NCI-H2029 treated with DMSO at 0.1 percent for 48 hours (cell line): ENCODE measurements at places on chromosomes 1 and 21.

GRCh38 chr21:29195981-29196669, 65.7 kb downstream of the MAP3K7CL start:
- DNase-seq = no peak

DNA sequence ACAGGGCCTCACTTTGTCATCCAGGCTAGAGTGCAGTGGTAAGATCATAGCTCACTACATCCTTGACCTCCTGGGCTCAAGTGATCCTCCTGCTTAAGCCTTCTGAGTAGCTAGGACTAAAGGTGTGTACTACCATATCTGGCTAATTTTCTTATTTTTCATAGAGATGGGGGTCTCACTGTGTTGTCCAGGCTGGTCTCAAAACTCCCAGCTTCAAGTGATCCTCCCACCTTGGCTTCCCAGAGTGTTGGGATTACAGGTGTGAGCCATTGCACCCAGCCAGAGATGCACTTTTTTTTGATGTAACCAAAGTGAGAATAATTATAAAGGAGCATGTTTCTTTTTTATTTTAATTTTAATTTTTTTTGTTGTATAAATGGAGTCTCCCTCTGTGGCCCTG, 28.4 kb downstream of the CLIC4 start:
- DNase-seq = no peak

- DNase-seq = no peak
Measured at GRCh38 chr1:203353486-203353885, 2.6 kb upstream of the FMOD start.

DNA sequence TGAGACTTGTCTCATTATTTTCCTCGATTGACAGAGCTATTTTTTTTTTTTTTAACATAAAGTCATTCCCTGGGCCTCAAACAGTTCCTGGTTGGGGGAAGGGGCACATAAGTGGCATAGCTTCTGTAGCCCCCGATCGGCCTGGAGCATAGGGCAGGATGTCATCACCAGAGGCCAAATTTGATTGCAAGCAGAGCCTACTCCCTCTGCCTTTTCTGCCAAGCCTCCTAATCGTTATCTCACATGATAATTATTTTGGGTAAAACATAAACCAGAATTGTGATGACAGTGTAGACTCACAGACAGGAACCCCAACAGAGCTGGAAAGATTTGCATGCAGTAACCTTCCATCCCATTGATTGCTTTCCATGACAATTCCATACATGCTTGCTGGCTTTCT, 404.8 kb downstream of the PCP4 start:
- DNase-seq = no peak

- DNase-seq = no peak
Measured at GRCh38 chr1:17140279-17140678, 21.0 kb upstream of the PADI2 start.

DNA sequence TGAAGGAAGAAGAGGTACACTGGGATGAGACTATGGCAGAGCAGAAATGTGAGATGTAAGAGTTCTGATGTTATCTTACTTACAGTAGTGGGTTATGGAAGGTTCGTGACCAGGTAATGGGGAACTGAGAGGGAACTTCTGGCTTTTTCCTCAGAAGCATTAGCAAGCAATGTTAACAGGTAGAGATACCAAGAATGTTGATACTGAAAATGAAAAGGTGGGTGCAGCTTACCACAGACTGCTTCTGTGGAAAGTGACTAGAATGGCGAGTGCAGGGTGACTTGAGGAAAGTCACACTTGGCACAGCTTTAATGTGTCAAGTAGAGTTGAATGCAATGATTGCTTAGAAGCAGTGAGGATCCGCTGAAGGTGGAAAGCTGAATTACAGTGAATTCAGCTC, 70.8 kb downstream of the PLA2G4A start:
- no peak for DNase-seq

GRCh38 chr1:11681071-11681771, at the start of gene MAD2L2:
Gene MAD2L2 (minus strand): TSS chr1:11681148. CDS start chr1:11680601, 547 bp downstream.
- DNase-seq = no peak

- DNase-seq = no peak
Measured at GRCh38 chr1:226365831-226366231, 42.1 kb downstream of the PARP1 start.

GRCh38 chr1:156860628-156861423, at the start of gene NTRK1:
Gene NTRK1 (plus strand): TSS chr1:156860865. CDS start chr1:156860935, 70 bp downstream.
- no peak for DNase-seq

GRCh38 chr1:224183591-224184312, 712 bp downstream of the DEGS1 start:
- no peak for DNase-seq

DNA sequence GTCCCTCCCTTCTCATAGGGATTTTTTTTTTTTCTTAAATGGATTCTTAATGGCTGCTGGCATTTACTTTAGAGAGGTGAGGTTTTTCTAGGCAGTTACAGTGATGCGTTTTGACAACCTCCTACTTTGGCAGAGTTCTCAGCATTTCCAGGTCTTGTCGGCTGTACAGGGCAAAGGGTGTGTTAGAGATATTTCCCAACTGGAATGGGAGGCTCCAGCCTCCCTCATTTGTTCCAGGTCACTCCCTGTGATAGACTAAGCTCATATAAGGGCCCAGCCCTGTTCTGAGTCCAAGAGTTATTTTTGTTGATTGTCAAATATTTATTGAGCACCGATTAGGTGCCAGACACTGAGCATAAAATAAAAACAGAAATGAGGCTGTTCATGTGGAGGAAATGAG, 7.6 kb upstream of the XKR8 start:
- DNase-seq = no peak

- DNase-seq = no peak
Measured at GRCh38 chr1:36366091-36366661, 19.5 kb downstream of the STK40 start.

- DNase-seq = no peak
Measured at GRCh38 chr1:38009088-38009840, 3.3 kb upstream of the UTP11 start.

- DNase-seq = no peak
Measured at GRCh38 chr1:107499139-107499744, 358.4 kb downstream of the NTNG1 start.

DNA sequence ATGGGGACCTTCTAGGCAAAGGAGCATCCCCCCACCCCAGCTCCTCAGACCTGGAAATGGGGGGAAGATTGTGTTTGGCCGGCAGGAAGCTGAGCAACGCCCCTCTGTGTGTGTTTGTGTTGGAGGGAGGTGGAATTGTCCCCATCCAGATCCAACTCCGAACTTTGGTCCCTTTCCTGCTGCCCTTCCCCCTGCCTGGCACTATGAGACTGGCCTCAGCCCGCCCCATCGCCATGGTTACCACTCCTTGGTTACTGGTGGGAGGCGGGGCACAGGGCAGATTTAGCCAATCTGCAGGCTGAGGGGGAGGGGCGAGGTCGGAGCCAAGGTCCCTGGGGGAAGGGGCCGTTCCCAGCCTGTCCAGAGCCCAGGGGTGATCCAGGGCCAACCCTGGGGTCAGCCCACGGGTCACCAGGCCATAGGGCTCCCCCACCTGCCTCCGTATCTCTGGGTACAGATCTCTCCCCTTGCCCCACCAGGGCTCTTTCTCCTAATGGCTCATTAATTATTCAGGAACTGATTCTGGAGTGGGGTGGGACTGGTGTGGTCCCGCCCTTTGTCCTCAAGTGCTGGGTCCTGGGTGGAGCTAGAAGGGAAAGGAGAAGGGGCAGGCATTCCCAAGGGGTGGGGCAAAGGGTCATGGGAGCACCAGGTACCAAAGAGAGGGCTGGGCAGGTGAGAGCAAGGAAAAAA, 15.2 kb downstream of the PTPRF start:
- DNase-seq = peak; percentile 92
